ENCODE measurements at places on chromosomes 6 and 20.

DNA sequence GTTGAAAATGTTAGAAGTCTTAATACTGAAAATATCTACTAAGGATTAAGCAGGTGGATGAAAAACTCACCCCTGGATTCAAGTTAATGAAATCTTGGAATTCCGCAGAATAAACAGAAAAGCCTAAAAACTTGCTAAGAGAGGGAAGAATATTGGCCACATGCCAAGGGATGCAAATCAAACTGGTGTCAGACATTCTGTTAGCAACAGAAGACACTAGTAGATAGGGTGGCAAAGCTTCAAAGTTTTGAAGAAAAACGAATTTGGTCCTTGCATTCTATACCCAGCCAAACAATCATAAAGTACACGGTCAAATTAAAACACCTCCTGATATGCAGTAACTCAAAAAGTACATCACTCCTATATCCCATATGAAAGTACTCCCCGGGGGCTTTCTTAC is 77.1 kb upstream of the ADTRP start:
- no peak for DNase-seq

- no peak for DNase-seq
Measured at GRCh38 chr6:87825821-87826221, 123.8 kb upstream of the AKIRIN2 start.

GRCh38 chr6:35496841-35497570 is at the start of gene TEAD3:
Gene TEAD3, minus strand, starts transcription at chr6:35497079.
- no peak for DNase-seq

- DNase-seq, result no peak
Measured at GRCh38 chr6:1592852-1593251, 16.9 kb upstream of the FOXC1 start.

GRCh38 chr20:53652090-53652858 is 58.6 kb upstream of the ZNF217 start:
- no peak for DNase-seq

GRCh38 chr6:13613029-13613594 is 2.0 kb upstream of the NOL7 start:
- no peak for DNase-seq

GRCh38 chr20:33686984-33687366 is 790 bp upstream of the E2F1 start:
- no peak for DNase-seq

GRCh38 chr6:48194596-48195295 is 83.7 kb upstream of the PTCHD4 start:
- no peak for DNase-seq

All from vagina (tissue), 2 donors.